Hematopoietic multipotent progenitor cell treated with erythropoietin and hydrocortisone succinate and interleukin-3 and kit ligand, for 17 days (in vitro differentiated cells): ENCODE measurements at places on chromosomes 1 and 21.
A peak's percentile ranks its signal among the peaks of the same experiment; 100 is the strongest.

DNA sequence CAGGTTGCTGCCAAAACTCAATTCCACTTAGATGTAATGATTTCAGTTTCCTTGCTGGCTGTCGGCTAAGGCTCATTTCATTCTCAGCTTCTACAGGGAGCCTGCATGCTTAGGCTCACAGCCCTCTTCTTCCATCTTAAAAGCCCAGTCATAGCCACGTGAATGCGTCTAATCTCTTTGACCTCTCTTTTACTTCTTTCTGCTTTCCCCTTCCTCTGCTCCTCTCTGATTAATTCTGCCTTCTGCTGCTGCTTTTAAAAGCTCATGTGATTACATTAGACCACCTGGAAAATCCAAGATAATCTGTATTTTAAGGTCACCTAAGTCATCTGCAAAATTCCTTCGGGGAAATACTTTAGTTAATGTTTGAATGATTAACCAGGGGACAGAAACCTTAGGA is 812.8 kb upstream of the BRINP3 start:
- DNase-seq, result no peak

- no peak for DNase-seq
Measured at GRCh38 chr1:94101613-94102525, 19.1 kb downstream of the ABCA4 start.

DNA sequence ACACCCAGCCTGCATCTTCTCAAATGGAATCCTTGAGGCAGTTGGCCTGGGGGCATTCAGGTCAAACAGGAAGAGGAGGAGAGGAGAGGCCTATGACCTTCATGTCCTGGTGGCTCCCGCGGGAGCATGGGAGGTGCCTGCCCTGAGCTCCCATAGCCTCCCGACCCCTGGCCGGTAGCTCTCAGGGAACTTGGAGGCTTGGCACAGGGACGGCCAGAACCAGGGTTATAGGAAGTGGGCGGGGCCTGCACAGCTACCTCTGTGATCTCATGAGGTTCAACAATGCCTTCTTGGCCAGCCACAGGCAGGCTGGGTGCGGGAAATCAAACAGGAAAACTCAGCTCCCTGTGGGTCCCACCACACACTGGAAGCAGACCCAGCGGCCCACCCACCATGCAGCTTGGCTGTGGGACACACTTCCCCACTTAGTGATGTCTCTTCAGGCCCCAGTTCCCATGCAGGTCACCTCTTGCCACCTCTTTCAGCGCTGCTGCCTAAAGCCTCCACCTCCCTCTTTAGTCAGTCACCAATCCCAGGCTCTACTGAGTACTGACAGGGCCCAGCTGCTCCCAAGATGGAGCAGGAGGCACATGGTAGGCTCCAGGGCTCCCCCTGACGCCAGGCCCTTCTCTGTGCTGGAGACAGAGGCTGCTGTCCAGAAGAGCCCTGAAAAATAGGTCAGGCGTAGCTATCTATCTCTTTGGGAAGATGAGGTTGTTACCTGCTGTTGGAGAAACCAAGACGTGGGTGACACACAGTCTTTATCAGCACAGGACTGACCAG is at the start of gene SLFNL1:
Gene SLFNL1, minus strand, starts transcription at position 200 of the 783 bp plus-strand sequence. CDS start 1,065 bp downstream, outside the sequence.
- no peak for DNase-seq

GRCh38 chr1:3504151-3504821 is 49.8 kb downstream of the ARHGEF16 start:
- DNase-seq, result no peak

- DNase-seq, result no peak
Measured at GRCh38 chr1:223513309-223513708, 120.1 kb downstream of the CCDC185 start.

GRCh38 chr1:207054491-207054890 is 1.4 kb downstream of the PFKFB2 start:
- no peak for DNase-seq

DNA sequence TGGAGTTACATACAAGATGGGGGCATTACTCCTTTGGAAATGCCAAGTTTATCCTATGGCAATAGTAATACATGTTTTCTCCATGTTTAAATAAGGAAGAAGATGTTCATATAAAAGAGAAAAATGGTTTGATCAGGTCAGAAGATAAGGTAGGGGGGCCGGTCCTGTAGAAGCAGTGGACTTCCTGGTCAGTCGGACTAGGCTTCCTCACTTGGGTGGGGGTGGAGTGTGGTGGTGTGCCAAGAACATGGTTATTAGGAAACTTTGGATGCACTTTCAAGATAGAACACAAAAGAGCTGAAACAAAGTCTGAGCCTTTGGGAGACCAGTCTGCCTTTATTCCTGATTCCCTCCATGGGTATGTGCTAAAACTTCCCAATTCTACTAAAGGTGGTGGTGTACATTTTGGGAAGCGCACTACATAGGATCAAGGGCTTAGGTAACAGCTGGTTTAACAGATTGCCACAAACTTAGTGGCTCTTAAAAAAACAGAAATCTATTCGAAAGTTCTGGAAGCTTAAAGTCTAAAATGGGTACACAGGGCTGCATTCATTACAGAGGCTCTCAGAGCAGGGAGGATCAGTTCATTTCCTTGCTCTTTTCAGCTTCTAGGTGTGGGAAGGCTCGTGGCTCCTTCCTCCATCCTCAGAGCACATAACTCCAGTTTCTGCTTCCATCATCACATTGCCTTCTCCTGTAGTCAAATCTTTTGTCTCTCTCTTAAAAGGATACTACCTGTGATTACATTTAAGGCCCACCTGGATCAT is 64.6 kb downstream of the KDM1A start:
- no peak for DNase-seq

DNA sequence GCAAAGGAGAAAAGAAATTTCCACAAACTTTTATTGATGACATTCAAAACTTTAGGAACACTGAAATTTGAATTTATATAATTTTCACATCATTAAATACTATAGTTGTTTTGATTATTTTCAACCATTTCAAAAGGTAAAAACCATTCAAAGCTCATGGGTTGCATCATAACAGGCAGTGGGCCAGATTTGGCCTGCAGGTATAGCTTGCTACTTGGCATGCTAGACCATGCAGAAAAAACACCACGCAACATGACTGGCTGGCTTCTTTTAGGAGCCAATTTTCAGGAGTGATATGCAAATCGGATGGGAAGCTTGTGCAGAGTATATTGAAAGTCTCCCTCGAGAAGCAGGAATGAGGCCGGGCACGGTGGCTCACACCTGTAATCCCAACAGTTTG is 144.8 kb downstream of the GLUL start:
- DNase-seq, result no peak

DNA sequence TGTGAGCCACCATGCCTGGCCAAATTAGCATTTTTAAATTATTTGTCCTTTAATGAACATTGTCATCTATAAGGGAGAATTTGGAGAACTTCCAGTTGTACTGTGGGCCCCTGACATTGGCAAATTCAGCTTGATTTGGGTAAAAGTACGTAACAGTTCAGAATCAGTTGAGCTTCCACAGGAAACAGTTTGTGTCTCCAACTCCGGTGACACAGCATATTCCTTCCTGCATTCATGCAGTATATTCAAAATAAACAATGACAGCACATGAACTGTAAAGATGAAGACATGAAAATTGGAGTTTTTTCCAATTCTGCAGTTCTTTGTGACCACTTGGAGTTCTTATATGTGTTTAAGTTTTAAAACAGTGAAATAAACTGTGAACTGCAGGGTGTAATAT is 28.2 kb downstream of the RNF220 start:
- DNase-seq, result peak; percentile 16

DNA sequence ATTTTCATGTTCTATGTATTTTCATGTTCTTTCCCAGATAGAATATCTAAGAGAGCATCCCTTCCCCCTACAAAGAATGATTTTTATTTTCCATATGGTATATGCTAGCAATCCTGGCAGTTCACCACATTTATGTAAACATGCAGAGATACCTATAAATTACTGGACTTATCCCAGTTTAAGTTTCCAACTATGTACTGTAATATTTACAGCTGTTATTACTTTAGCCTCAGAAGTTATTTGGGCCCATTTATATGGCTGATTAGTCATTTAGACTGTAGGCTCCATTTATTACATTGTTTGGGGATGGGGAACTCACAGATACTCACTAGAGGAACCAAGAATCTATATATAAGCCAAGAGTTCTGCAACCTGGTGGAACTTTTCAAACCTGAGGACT is 84.8 kb upstream of the WARS2 start:
- no peak for DNase-seq

- no peak for DNase-seq
Measured at GRCh38 chr1:9451081-9451480, 88.2 kb upstream of the SLC25A33 start.

DNA sequence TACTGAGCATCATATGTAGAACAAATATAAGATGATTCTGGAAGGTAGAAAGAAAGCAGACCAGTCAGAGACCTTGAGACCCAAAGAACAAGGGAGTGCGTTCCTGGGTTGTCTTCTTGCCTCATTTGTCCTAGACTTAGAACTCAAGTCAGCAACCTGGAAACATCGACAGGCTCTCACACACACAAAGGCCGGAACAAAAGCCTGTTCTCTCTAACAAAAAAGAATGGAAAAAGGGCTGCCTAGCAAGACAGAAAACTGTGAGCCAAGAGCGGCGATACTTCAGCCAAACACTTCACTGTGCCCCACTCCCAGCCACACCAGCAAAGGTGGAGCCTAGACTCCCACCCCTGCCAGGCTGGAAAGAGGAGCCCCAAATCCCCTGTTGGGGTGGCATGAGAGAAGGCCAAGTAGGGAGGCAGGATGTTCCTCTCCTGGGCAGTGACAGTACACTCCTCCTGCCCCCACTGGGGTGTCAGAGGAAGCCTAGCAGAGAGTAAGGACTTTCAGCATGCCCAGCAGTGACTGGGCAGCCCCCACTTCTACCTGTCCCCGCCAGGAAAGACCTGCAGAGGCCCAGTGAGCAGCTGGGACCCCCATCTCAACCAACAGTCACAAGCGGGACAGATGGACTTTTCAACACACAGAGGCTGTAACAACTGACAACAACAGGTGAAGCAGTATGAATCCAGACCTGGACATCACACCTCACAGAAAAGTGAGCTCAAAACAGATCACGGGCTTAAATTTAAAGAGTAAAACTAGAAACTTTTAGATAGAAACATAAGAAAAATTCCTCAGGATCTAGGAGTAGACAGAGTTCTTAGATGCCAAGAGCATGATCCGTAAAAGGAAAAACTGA is 33.0 kb downstream of the MRAP start:
- DNase-seq, result no peak

- no peak for DNase-seq
Measured at GRCh38 chr1:8598060-8598724, 219.2 kb downstream of the RERE start.

- DNase-seq, result peak; percentile 79
Measured at GRCh38 chr1:114670083-114671010, 498 bp upstream of the DENND2C start.

DNA sequence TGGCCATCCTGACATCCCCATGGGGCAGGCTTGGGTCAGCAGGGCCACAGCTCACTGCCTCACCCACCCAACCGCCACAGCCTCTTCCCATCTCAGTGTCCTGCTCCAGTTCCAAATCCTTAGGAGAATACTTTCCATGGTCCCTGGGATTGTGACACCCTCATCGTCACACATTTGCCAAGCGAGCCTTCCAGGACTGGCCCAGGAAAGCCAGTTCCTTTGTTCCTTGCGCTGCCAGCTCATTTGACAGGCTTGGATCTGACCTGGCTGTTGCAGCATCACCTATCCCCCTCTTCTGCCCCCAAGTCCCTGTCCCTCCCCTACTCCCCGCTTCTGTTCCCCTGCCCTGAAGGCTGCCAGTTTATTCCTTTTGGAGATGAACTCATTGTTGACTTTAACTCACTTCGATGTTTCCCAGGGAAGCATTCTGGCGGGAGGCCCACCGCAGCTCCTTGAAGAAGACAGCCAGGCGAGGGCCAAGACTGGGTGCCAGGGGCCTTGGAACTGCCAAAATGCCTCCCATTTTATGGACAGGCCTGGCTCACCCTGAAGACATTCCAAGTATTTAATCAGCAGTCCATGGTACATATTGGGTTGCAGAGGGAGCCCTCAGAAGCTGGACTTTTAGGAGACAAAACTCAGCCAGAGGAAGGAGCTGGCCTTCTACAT is 10.2 kb upstream of the GNL2 start:
- DNase-seq, result no peak

GRCh38 chr1:220878191-220879075 is 810 bp upstream of the HLX start:
- no peak for DNase-seq

DNA sequence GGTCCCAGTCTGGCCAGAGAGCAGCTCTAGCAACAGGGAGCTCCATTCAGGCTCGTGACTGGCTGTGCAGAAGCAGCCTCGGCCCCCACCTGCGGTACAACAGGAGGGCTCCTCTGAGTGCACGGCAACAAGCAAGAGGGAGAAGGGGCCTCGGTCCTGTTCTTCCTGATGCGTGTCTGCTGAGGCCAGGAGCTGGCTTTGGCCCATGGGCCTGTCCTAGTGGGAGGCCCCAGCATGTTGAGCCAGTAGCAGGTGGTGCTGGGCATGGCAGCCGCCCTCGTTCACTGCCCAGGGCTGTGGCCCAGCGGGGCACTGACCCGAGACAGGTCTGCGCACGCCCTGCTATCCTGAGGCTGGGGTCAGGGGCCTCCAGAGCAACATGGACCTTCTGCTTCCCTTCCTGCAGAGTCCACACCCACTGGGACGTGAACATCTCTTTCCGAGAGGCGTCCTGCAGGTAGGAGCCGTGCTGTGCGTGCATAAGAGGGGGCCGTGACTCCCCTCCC is 7.0 kb downstream of the SAMD11 start:
- DNase-seq, result no peak

- no peak for DNase-seq
Measured at GRCh38 chr1:183247066-183247465, 61.0 kb downstream of the LAMC2 start.

- DNase-seq, result no peak
Measured at GRCh38 chr1:227559499-227559898, 3.9 kb upstream of the ZNF678 start.

DNA sequence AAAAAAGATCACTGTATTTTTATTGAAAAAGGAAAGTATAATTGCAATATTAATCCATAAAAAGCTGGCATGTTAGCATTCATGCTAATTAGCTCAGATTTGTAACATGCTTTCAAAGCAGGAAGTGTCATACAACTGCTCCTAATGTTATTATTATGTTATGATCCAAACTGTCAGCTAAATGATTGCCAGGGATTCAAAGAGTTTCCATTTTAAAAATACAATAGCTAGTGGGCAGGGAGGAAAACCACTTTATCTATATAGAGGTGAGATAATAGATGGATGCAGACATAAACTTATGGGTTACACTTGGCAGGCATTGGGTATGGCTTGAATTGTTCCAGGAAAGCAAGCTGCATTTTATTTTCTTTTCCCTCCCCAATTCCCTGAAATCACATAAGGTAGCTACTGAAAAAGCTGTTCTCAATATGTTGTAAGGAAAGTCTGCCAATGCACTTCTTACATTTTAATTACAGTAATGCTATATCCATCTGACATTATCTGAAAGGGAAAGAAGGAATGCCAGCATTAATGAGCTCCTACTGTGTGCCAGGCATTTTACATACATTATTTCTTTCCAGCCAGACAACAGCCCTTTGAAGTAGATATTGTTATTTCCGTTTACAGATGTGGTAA is 9.8 kb upstream of the MYSM1 start:
- no peak for DNase-seq

GRCh38 chr1:118785246-118785645 is 202.9 kb downstream of the TBX15 start:
- no peak for DNase-seq

- DNase-seq, result no peak
Measured at GRCh38 chr1:16266411-16267118, 29.6 kb upstream of the CPLANE2 start.
